Activated T-cell treated with anti-CD3 and anti-CD28 coated beads, Interleukin-2, amount 50 U/mL, for 24 hours (primary cell): ENCODE measurements at places on chromosomes 13 and 19.

GRCh38 chr13:111539252-111539651 lies 218.8 kb downstream of the TEX29 start:
- H3K27ac ChIP-seq: no peak overlapping the region
- no peak overlapping the region for H3K4me3 ChIP-seq
- no peaks in the 10 kb centered on the region for H3K36me3 ChIP-seq

- no peak for DNase-seq
- H3K4me1 ChIP-seq: peaks cover 21% of the 10 kb centered on the region
- no peak overlapping the region for H3K27ac ChIP-seq
- H3K27me3 ChIP-seq: peaks cover 15% of the 10 kb centered on the region
- H3K4me3 ChIP-seq: no peak overlapping the region
Measured at GRCh38 chr19:45674946-45675345, 6.9 kb downstream of the GIPR start.

- H3K4me1 ChIP-seq: peaks cover 11% of the 10 kb centered on the region
- DNase-seq: no peak
- H3K27ac ChIP-seq: peak overlapping the region; percentile 15
- H3K36me3 ChIP-seq: peaks cover 3% of the 10 kb centered on the region
- H3K4me3 ChIP-seq: no peak overlapping the region
Measured at GRCh38 chr13:32447894-32448623, 20.1 kb upstream of the N4BP2L1 start.

- no peaks in the 10 kb centered on the region for H3K27me3 ChIP-seq
- H3K4me3 ChIP-seq: no peak overlapping the region
- H3K27ac ChIP-seq: no peak overlapping the region
- no peak for DNase-seq
Measured at GRCh38 chr19:46976845-46977320, 42.8 kb upstream of the NPAS1 start.

- no peaks in the 10 kb centered on the region for H3K36me3 ChIP-seq
- no peak overlapping the region for H3K4me3 ChIP-seq
- no peak overlapping the region for H3K27ac ChIP-seq
- no peaks in the 10 kb centered on the region for H3K27me3 ChIP-seq
- peak; percentile 82 for DNase-seq
Measured at GRCh38 chr13:51286135-51287002, 53.1 kb upstream of the SERPINE3 start.

- no peak overlapping the region for H3K4me3 ChIP-seq
- peaks cover 43% of the 10 kb centered on the region for H3K4me1 ChIP-seq
- peaks cover 46% of the 10 kb centered on the region for H3K27me3 ChIP-seq
- DNase-seq: no peak
- no peak overlapping the region for H3K27ac ChIP-seq
Measured at GRCh38 chr13:44309794-44310757, 63.5 kb upstream of the SERP2 start.

GRCh38 chr13:33678906-33679657 lies 138.9 kb upstream of the RFC3 start:
- peak overlapping the region; percentile 90 for H3K27ac ChIP-seq
- peak; percentile 79 for DNase-seq
- no peaks in the 10 kb centered on the region for H3K36me3 ChIP-seq
- peaks cover 38% of the 10 kb centered on the region for H3K4me1 ChIP-seq
